ENCODE measurements at places on chromosomes 16 and 17.

DNA sequence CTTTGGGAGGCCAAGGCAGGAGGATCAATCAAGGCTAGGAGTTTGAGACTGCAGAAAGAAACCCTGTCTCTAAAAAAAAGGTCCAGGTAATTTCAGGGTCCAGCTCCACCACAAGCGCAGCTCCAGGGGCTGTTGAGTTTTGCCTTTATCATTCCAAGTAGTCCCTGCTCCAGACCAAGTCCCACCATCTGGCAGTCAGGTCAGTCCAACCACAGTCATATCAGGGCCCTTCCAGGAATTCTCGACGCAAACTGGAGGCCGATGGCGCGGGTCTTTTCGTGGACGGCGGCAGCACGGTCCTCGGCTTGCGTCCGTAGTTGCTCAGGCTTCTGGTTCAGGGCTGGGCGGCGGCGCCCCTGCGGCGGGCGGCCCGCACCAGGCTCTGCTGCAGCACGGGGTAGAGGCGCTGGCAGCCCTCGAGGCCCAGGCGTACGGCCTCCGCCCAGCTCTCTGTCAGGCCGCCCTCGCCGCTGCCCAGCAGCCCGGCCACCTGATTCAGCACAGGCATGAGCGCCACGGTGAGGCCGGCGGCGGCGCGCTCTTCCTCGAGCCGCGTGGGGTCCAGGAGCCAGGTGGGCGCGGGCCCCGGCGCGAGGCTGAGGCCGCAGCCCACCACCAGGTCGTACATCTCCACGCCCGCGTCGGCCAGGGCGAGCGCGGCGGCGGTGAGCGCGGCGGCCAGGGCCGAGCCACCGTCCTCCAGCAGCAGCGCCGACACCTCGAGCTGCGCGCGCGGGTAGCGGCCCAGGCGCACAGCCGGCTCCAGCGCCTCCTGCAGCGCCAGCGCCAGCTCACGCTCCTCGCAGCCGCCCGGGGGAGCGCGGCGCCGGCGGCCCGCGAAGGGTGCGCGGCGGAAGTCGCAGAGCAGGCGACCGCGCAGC is 752 bp downstream of the EXOSC6 start:
- no peaks in the 10 kb centered on the region for H3K36me3 ChIP-seq
- peak overlapping the region; percentile 74 for H3K27ac ChIP-seq
- H3K4me1 ChIP-seq, result peaks cover 15% of the 10 kb centered on the region

GRCh38 chr16:3591436-3591803 is 14.2 kb upstream of the NLRC3 start:
- no peak overlapping the region for H3K4me3 ChIP-seq
- no peak for DNase-seq
- no peaks in the 10 kb centered on the region for H3K4me1 ChIP-seq
- H3K27me3 ChIP-seq, result no peaks in the 10 kb centered on the region

- no peaks in the 10 kb centered on the region for H3K4me1 ChIP-seq
- H3K27ac ChIP-seq, result no peak overlapping the region
- no peak for DNase-seq
- H3K36me3 ChIP-seq, result no peaks in the 10 kb centered on the region
- no peak overlapping the region for H3K4me3 ChIP-seq
Measured at GRCh38 chr16:20969386-20969785, 68.8 kb downstream of the LYRM1 start.

GRCh38 chr17:45262516-45263476 is 902 bp upstream of the SPATA32 start:
- H3K27ac ChIP-seq, result no peak overlapping the region
- no peak overlapping the region for H3K4me3 ChIP-seq
- no peaks in the 10 kb centered on the region for H3K36me3 ChIP-seq
- peaks cover 17% of the 10 kb centered on the region for H3K4me1 ChIP-seq
- H3K27me3 ChIP-seq, result no peaks in the 10 kb centered on the region

Data from hepatocyte (in vitro differentiated cells).